ENCODE measurements at places on chromosomes 13 and 19.

GRCh38 chr19:18417250-18418028, 1.8 kb upstream of the SSBP4 start:
- DNase-seq = peak; percentile 91

DNA sequence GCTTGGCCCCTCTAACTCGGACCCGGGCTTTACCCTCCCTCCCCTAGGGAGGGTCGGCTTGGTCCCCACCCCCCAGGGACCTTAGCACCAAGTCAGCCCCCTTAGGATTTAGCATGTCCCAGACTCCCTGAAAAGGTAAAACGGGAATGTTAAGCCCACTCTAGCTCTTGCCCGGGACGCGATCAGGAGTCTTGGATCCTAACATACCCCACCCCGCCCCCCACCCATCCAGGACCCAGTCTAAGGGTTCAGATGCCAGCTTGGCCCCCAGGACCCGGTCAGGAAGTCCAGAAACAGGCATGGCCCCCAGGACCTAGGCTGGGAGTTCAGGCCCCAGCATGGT, 437 bp downstream of the EPOR start:
- no peak for DNase-seq

GRCh38 chr13:23858546-23858945, 30.7 kb downstream of the MIPEP start:
- no peak for DNase-seq

GRCh38 chr13:45086484-45086883, 33.8 kb upstream of the GTF2F2 start:
- no peak for DNase-seq

- no peak for DNase-seq
These were observed 27.6 kb downstream of the SKA3 start for GRCh38 chr13:21148557-21149258.

GRCh38 chr13:64471916-64472315, 2758.2 kb downstream of the PCDH9 start:
- peak; percentile 85 for DNase-seq

All from OCI-M1 (cell line).